CMK (cell line): ENCODE measurements at places on chromosomes 2 and 18.
A peak's percentile ranks its signal among the peaks of the same experiment; 100 is the strongest.

DNA sequence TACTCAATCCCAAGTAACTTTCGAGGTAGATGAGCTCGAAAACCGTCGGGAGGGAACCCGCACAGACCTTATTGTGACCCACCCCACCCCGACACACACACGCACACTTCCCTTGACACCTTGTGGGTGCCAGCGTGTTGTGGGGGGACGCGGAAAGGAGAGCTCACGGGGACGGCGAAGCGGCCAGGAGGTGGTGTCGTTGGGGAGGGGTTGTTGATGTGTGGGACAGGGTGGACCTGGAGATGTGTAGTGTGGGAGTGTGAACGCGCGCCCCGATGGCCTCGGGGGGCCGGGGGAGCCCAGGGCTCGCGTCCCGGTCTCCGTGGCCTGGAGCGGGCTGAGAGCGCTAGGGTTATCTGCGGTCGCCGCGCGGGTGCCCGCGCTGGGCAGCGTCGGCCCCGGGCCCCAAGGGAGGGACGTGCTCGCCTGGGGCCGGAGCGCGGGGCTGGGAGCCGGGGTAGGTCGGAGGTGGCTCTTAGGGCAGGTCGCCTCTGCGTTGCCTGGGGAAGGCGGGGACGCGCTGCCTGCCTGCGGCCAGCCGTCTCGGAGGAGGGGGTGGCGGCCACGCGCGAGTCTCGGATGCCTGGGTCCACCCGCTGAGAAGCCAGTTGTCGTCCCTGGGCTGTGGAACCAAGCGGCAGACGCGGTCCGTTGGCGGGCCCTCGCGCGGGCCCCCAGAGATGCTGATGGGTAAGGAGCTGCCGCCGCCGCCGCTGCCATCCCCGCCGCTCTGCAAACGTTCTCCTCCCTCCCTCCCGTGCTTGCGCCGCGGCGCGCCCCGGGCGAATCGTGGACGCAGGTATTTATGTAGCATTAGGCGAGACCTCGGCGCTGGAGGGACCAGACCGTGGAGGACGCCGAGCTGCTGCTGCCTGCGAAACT lies 1.6 kb downstream of the KLHL29 start:
- DNase-seq = no peak

DNA sequence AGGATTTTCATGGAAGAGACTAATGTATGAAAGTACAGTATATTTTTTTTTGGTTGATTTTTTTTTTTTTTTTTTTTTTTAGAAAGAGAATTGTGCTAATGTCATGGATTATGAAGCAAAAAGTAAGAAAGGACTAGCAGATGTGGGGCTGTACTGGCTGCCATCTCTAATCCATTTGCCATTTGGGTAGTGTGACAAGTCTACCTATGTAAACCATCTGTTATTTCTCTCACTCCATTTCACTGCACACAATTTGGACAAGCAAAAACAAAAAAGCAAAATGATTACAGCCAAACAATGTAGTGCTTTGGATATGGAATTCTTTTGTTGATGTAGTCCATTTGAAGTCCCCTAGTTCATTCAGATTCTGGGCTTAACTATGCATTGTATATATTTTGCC lies 1355.4 kb downstream of the LRP1B start:
- no peak for DNase-seq

GRCh38 chr2:25310965-25311864 lies 30.5 kb downstream of the DNMT3A start:
- DNase-seq = no peak

DNA sequence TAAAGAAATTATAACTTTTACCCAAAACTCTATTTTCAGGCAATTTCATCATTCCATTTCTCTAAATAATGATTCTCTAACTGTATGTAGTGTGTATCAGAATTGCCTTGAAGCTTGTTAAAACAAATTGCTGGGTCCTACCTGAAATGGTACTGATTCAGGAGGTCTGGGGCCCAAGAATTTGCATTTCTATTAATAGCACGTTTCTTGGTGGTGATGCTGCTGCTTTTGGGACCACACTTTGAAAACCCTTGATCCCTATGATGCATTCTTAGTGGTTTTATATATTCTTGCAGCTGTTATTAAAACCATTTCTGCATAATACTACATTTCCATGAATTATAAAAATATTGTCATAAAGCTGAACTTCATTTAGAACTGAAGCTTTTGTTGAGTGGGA lies 140.7 kb downstream of the NCK2 start:
- no peak for DNase-seq

DNA sequence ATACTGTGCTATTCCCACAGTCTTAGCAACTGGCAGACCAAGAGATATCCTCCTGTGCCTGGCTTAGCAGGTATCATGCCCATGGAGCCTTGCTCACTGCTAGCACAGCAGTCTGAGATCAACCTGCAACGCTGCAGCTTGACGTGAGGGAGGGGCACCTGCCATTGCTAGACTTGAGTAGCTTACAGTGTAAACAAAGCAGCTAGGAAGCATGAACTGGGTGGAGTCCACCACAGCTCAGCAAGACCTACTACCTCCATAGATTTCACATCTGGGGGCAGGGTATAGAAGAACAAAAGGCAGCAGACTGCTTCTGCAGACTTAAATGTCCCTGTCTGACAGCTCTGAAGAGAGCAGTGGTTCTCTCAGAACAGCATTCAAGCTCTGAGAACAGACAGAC lies 74.8 kb downstream of the AKAIN1 start:
- no peak for DNase-seq

DNA sequence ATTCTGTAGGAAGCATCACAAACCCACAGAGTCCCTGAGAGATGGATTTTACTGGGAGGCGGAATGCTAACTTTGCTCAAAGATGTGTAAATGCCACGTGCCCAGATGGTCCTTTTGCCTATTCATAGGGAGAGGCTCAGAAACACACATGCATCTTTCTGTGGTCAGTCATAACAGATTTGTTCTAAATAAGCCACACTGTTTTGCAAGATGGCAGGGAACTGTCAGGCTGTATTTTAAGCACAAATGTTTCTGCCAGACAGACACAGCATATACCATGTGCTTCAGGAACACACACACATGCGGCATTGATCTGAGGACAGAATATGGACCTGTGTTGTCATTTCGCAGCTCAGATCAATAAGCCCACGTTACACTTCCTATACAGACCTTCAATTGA lies 312.0 kb downstream of the GPD2 start:
- DNase-seq = no peak

- DNase-seq = no peak
Measured at GRCh38 chr2:240903191-240904060, 2.7 kb upstream of the CROCC2 start.

GRCh38 chr18:38941711-38942561 lies 1376.3 kb upstream of the CELF4 start:
- no peak for DNase-seq

DNA sequence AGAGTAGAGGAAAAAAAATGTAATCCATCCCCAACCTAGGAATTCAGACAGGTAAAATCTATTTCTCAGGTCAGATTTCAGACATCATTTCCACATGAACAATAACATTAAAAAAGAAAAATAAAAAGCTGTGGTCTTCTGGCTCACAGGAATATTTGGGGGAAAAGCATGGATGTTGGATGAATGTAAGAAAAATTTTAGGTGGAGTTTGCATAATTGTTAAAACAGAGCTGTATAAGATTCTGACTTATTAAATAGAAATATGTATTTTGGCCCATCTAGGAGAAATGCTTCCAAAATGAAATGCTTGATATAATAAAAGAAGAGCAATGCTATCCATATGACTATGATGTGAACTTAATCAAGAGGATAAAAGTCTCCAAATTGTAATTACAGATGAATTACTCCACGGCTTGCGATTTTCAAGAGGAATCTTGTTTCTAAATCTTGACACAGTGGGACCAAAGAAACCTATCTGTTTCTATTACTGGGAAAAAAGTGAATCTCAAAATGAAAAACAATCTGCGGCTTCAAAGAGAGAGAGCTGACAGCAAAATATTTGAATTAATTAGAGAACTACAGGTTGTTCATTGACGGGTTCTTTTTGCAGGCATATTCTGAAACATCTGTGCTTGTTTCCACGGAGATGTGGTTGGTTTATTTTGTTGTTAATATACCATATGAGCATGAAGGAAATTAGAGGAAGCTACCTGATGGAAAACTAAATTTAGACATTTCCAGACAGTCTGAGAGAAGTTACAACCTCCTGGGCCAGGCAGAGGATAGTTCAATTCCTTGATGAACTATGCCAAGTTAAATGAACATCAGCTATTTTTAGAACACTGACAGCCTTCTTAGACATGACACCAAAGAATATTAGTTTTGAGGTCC lies 468.7 kb downstream of the PID1 start:
- DNase-seq = no peak

DNA sequence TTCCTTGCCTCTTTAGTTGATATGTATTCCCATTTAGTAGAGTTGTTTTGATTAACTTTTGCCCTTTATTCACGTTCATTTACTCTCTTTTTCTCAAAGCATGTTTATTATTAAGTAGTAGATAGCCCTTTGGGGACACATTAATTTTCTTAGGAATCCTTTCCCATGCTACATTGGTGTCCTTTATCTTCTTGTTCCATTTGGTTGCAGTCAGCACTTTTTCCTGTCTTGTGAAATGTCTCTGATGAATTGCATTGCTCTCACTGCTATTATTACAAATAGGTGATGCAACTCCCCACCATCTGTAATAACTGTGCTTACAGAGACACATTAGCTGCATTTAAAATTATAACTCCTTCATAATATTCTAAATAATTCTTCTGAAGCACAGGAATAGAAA lies 428.5 kb upstream of the CNTNAP5 start:
- no peak for DNase-seq

DNA sequence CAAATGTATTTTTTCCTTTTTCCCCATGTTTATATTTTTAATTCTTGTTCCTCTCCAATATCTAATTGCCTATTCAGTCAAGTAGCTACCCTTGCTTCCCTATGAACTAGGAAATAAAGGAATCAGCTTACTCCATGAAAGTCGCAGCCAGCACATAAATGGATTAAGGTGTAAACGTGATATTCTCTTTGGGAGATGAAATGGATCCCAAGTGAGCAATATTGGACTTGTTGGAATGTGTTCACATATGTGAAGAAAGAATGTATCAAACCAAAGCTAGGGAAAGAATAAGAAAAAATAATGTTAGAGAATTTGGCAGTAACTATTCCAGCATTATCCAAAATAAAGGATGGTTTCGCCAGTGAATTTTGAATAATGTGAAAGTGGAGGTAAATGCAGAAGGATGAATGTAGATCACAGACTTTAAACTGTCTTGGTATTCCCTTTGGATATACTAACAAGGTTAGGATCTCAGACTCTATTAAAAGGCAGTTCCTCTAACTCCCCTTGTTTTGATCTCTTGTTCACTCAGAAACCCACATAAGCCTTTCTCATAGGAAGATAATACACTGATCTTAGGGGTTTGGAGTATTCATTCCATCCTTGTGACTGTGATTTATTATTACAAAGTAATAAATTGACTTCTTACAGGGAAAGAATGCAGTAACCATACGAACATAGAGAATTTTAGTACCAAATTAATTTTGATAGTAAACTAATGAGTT lies 208.1 kb downstream of the BABAM2 start:
- no peak for DNase-seq

DNA sequence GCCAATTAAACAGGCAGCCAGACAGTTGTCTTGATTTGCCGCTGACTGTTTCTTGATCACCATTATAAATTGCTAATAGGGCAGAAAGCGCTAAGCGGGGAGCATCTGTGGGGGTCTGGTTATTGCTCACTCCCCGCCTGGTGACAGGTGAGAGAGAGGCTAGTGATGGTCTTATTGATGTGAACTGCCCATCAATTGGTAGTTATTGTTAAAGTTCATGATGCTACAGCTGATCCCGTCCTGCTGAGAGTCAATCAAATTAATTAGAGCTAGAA lies 148.5 kb downstream of the LNPK start:
- DNase-seq = no peak

GRCh38 chr2:132618734-132619133 lies 51.3 kb downstream of the LYPD1 start:
- no peak for DNase-seq

- DNase-seq = peak; percentile 22
Measured at GRCh38 chr2:234288974-234289455, 207.9 kb downstream of the ARL4C start.

- DNase-seq = no peak
Measured at GRCh38 chr2:71469403-71470398, 16.3 kb downstream of the DYSF start.

DNA sequence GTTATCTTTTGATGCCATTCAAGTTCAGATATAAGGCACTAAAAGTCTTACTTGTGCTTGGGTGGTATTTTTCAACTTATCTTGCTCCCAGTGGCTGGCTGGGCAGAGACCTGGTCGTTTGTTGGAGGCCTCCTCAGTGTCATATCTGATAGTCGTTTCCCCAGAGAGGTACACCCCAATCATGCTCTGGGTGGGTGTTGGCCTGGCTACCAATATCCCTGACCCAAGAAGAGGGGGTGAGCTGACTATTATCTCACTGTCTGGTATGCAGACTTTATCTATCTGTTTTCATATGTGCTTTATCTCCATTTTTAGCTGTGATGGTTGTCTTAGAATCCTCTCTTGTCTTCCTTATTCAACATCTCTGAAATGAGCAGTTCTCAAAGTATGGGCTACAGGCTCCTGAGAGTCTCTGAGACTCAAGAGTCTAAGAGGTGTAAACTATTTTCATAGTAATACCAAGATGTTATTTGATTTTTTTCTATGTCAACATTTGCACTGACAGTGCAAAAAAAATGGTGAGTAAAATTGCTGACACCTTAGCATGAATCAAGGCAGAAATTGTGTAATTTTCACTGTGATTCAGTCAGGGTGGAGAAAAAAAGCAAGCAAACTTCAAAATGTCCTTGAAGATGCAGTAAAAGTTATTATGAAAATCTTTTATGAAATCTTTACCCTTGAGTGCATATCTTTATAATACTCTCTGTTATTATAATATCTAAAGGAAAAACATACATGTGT lies 12.3 kb upstream of the PLEK start:
- peak; percentile 90 for DNase-seq

DNA sequence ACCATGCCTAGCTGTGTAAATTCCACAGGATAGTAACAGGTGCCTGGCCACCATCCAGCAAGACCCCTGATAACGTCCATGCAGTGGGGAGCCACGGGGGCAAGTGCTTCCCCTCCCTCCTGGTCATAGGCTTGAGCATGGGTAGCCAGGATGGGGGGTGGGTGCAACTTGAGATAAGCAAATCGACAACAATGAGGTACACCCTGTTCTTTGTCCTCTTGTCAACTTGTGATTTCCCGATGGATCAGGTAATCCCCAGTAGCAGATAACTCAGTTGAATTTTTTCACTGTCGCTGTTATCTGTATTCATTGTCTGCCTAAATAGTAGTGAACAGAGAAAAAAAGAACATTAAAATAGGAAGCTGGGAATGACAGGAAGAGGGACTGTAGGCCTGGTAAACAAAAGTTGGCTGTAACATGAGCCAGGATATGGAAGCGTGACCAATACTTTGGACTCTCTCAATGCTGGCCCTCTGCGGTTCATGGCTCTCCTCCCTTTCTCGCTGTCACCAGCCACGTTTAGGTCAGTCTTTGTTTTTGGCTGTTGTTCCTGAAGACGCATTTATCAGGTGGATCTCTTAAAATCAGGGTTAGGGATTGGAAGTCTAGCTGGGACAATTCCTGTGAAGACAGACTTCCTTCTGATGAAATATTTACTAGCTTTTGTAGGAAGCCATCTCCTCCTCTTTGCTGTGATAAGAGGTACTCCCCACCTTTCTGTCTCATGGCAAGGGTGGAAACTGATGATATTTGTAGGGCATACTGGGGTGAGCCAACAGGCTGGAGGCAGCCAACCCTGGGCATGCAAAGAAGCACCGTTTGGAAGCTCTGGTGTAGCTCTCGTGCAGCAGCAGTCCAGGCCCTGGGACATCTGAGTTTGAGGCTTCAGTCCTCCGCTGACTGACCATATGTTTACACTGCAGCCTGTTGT lies 42.4 kb downstream of the TCF7L1 start:
- DNase-seq = no peak

- DNase-seq = no peak
Measured at GRCh38 chr2:191443446-191443845, 198.2 kb downstream of the MYO1B start.
